Astrocyte of the spinal cord (primary cell): ENCODE measurements at places on chromosomes 3 and 15.

DNA sequence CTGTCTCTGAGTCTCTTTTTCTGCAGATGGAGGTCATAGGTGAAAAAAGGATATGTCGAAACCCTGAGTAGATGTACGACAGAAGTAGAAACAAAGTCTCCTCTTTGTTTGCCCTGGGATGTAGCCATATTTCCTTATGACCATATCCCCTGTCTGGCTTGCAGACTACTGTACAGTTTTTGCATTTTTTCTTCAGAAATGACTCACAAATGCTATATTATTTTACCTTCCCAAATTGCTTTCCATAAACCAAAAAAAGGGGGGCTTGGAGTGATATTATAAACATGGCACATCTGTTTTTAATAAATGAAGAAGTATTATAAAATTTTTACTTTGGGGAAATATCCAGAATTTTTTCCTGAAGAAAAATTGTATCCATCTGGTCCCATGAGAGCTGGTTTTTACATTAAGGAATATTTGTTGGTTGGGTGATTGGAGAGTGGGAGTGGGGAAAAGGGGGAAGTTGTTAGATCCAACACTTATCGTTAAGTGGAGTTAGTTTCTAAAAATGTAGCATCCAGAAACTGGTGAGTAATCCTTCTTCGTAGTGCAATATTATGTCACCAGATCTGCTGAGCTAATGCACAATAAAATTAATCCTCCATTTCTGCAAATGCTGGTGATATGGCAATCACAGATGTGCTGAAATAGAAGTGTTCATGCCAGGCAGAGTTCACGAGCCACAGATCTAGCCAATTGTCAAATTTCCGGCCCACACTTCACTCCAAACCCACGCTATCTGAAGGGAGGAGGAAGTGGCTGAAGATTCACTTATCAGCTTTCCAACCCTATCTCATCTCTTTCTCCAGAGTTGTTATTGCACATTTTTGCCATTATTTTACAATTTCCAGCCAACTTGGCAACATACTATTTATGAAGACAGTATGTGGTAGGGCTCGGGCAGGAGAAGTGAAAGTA, 313.6 kb upstream of the ATP11B start:
- DNase-seq, result peak; percentile 33

DNA sequence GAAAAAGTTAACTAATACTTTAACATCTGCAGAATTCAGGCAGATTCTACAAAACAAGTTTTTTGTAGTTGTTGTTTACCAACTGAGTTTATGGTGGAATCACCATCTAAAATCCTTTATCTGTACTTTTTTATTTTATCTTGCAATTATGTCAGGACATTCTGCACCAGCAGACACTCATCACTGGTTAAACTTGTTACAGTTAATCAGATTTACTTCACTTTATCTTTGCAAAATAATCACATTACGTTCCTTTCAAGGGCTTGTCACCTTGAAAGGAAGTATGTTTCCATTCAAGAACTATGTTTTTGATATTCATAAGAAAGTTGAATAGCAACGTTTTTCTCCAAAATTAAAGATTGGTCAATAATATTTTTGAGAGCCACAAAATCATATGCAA, 796.6 kb upstream of the ROBO1 start:
- no peak for DNase-seq

DNA sequence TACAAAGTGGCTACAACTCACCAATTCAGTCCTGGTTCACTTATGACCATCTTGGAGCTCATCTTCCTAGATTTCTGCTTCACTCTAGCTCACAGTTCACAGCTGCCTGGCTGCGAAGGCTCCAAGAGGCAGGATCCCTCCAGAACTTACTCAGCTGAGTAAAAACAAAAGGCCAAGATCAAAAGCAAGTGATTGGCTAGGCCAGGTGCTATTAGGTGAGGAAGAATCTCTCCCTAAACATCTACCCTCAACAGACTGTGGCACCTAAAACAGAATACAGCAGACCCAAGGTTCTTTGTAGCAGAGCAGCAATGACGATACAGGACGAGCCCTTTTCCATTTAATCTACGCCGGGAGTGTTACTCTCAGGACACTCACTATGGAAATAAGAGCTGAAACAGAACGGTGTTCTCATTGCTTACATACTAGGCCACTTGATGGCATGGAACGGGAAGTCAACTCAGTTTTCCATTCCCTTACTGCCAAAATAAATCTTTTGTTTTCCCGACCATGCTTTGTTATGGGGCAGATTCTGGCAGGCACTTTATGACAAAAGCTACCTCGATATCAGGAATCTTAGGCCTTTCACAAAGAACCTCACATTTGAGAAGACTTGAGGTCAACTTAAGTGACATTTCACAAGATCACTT, 901 bp downstream of the ICE2 start:
- peak; percentile 50 for DNase-seq

DNA sequence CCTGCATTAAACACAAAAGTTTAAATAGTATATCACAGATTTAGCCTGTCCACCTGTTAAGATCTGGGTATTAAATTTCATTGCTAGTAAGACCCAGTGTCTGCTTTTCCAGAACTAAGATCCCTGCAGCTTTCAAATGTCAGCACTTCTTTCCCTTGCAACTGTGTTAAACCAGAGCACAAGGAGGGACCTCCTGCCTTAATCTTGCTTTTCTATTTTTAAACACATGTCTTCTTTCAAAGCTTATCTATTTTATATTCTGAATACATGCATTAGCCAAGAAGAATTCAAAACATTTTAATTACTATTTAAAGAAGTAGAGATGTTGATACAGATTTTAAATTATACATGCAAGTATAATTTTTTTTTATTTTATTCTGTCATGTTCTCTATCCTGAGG, 315.1 kb downstream of the ARPP21 start:
- no peak for DNase-seq

DNA sequence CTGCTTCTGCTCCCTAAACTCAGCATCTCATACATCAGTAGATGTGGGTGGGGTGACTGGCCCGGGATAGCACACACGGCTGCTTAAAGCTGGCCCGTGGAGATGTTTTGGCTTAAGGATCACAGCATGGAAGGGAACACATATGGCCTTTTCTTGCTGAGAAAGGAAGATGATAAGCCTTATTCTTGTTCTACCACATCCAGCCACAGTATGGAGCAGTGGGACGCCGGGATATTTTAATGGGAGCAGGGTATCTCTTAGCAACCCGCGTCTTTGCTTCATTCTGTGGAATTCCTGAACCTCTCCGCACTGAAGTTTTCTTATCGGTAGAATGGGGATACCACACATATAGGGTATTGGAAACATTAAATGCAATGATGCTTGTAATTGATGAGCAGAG, 94.1 kb upstream of the PROK2 start:
- DNase-seq, result no peak
